ENCODE measurements at places on chromosomes 3 and 15.
A peak's percentile ranks its signal among the peaks of the same experiment; 100 is the strongest.

- DNase-seq: no peak
Measured at GRCh38 chr3:12560505-12561190, 3.8 kb downstream of the MKRN2 start.

DNA sequence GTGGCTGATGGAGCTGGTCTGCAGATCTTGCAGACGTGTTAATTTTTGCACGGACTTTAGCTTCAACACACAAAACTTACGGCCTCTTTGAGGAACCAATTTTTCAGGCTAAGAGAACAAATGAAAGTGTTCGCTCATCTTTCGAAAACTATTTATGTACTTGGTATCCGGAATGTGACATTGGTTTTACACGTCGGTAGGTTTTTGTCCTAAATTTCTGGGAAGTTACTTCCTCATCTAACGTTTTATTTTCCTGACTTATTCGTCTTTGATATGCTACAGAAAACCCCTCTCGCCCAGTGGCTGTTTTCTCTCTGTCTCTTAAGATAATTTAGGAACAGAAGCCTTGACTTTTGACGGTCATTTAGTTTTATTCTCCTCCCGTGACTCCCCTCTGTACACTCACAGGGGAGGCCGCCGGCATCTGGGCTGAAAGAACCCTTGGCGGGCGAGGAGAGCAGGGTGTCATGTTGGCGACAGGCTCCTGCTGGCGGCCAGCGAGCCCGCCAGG is 834 bp upstream of the GREM1 start:
- no peak for DNase-seq

DNA sequence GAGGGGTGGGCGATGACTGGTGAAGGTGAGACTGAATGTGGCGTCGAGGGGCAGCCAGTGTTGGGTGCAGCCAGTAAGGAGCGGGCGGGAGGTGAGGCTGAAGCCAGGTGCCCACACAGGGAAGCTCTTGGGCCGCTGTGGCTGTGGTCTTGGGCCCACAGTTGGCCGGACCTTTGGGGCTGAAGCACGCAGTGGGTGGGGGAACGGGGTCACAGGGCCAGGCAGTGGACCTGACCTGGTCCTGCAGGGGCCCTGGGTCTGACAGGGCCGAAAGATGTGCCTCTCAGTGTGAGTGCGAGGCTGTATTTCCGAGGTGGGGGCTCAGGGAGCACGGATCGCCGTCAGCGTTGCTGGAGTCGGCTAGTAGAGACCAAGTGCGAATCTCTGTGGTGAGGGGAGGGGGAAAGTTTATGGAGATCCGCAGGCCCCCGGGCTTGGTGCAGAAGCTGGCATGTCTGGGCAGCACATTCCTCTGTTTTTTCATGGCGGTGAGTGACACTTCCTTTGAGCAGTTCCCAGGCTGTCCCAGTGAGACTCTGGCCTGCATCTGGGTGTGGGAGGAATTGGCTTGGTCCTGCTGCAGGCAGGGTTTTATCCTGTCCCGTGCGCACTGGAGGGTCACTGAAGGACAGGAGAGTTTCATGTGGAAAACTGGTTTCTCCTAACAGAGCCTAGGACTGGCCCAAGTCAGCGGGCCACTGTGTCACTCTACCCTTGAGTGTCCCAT is 100.8 kb downstream of the TMEM266 start:
- DNase-seq: no peak

- peak; percentile 7 for DNase-seq
Measured at GRCh38 chr3:36380221-36381031, at the start of gene STAC. STAC (plus strand) TSS chr3:36380504; CDS start chr3:36380644, 140 bp downstream.

DNA sequence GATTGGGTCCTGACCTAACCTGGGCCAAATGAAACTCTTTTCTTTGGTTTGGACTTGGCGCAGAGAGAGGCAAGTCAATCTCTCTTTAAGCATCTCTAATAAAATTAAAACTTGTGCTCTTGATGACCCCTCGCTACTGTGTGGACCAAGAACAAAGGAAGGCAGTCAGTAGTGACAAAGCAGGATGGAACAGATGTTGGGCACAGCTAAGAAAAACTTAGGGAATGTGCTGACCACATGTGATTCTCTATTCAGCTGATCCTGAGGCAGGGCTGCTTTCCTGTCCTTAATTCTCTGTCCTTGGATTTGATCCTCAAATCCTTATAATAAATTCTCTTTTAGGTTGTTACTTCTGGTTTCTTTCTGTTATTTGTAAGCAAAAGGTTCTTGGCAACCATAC is 259.9 kb downstream of the ZIC1 start:
- DNase-seq: no peak

GRCh38 chr15:30870681-30871080 is 33.0 kb upstream of the FAN1 start:
- DNase-seq: no peak

GRCh38 chr15:61243983-61244593 is 15.0 kb upstream of the RORA start:
- DNase-seq: no peak

DNA sequence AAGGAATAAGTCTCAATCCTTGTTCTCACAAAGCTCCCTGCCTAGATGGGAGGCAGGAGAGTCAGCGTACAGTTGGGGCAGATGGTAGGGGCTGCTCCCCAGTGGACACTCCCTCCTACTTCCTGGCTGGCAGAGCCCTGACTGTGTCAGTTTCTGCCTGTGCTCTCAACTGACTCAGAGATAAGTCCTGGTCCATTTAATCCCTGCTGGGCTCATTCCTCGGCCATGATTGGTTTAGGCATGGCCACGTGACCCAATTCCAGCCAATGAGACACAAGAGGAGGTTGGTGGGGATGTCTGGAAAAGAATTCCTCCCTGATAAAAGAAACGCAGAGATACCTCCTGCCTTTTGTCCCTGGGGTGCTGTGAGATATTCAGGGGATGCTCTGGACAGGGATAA is 118.1 kb upstream of the SLC6A11 start:
- no peak for DNase-seq

DNA sequence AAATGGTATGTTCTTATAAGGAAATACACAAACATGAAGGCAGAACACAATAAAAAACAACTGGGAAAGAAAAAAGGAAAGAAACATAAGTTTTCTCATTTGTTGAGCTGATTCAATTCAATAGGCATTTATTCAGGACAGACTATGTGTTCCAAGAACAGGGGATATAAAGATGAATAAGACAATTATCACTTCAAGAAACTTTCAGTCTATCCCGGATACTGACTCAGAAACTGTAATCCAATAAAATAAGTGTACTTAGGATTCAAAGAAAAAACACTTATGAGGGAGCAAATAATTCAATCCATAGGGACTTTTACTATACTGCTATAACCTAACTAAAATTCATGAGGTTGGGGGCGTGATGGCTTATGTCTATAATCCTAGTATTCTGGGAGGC is 3.5 kb upstream of the POPDC2 start:
- no peak for DNase-seq

DNA sequence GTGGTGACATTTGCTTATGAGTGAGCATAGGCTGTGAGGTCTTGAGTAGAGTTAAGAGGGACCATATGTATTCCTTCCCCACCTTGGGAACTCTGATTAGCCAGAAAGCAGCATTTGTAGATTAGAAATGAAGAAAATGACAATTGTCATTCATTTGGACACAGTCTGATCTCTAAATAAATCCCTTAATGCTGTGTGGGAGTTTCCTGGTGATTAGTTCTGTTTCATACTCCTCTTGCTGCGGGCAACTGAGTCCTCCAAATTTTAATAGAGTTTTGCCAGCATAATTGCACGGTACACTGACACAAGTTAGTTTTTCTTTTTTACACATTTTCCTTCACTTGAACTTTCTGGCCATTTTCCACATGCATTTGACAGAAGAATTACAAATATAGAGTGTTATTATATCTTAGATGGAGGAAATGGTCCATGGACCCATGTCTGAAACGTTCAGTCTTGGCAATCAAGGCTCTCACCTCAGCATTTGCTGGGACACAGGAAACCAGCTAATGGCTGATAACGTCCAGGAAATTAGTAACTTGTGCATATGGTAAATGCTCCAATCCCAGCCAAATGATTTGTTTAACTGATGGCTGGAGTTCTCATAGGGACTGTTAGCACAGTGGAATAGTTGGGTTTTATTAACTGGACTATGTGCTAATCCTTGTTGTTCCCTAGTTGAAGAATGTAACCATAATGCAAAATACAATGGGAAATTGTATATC is 321.2 kb downstream of the RBMS3 start:
- DNase-seq: no peak

DNA sequence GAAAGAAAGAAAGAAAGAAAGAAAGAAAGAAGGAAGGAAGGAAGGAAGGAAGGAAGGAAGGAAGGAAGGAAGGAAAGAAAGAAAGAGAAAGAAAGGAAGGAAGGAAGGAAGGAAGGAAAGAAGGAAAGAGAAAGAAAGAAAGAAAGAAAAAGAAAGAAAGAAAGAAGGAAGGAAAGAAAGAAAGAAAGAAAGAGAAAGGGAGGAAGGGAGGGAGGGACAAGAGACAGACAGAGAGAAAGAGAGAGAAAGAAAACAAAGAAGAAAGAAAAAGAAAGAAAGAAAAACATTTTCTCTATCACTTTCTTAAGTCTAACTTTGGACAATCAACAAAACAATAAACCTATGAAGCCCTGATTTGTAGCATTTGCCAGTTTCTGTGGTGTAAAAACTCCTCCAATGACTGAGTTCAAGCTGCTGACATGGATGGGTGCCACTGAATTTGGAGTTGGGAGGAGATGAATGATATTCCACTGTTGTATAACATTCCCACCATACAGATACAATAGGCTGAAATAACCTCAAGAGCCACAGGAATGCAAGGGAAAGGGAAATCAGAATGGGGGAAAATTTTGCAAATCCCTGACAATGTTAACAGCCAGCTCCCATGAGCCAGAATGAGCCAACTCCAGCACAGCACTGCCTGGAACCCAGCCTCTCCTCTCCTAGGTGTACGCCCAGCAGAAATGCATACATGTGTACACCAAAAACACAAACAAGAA is 15.0 kb upstream of the RTP3 start:
- DNase-seq: no peak

DNA sequence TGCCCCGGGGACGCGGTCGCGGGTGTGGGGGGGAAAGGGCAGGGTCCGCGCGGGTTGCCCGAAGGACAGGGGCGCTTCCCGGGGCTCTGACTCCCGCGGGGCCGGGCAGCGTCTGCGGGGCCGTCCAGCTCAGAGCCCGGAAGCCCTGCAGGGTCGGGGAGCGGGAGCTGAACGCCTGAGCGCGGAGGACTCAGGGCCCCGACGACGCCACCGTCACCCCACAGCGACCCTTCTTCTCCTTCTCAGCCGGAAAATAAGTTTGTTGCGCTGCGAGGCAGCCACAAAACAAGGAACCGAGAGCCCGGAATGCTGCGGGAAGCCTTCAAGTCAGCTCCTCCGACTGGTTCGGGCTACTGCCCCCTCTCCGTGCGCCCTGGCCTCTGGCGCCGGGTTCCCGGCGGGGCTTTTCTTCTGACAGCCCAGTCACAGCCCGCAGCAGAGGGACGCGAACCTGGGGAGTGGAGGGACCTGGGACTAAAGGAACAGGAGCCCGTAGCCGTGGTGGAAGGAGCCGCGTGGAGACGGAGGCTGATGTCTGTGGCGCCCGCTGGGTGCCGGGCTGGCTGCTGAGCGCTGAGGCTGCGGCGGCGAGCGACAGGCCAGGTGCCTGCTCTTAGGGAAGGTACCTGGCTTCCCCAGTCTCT is 484 bp downstream of the CNTN4 start:
- no peak for DNase-seq

- DNase-seq: no peak
Measured at GRCh38 chr3:13654330-13655060, 105.6 kb downstream of the FBLN2 start.

DNA sequence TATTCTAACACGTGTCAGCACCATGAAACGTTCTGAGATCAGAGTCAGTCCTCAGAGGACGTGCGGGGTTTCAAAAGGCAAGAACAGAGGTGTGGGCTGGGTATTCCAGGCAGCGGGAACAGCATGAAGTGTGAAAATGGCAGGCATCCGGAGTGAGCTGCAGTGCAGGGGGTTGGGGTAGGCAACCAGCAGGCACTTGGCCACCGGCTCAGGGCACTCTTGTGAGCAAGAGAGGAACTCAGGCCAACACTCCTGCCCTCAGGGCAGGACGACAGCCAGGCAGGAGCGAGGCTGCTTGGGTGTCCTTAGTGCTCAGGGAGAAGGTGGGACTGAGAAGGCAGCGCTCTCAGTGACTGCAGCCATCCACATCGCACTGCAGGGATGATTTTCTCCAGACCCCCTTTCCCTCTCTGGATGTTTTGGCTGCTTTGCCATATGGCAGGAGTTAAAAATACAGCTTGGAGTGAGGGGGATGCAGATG is 151.1 kb downstream of the NUP210 start:
- no peak for DNase-seq

DNA sequence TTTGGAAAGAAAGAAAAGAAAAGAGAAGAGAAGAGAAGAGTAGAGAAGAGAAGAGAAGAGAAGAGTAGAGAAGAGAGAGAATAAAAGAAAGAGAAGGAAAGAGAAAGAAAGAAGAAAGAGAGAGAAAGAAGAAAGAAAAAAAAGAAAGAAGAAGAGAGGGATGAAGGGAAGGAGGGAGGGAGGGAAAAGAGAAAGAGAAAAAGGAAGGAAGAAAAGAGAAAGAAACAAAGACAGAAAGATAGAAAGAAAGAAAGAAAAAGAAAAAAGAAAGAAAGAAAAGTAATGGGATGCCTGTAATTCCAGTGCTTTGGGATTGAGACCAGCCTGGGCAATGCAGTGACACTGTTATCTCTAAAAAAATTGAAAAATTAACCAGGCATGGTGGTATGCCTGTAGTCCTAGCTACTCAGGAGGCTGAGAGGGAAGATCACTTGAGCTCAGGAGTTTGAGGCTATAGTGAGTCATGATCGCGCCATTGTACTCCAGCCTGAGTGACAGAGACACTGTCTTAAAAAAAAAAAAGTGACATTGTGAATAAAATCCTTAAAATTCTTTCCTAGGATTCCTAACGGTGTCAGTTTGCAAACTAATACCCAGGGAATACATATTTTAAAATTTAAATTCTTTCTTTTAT is 1.7 kb downstream of the RASL12 start:
- DNase-seq: no peak

DNA sequence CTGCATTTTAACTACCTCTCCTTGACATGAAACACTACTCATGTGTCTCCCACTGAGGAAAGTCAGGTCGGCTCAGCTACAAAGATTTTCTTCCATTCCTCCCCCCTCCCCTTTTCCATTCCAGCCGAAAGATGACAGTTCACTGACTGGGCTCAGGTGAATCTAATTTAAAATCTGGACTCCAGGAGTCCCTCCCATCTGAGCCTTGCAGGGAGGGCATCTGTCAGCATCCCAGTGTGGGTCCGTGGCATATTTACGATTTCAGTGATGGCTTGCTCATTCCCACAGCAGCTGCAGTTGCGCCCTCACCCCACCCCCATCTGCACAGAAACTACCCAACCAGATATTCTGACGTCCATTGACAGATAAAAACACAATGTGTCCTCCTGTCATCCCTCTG is 153.7 kb upstream of the ARRDC4 start:
- DNase-seq: no peak
